ENCODE measurements at places on chromosomes 6 and 20.

DNA sequence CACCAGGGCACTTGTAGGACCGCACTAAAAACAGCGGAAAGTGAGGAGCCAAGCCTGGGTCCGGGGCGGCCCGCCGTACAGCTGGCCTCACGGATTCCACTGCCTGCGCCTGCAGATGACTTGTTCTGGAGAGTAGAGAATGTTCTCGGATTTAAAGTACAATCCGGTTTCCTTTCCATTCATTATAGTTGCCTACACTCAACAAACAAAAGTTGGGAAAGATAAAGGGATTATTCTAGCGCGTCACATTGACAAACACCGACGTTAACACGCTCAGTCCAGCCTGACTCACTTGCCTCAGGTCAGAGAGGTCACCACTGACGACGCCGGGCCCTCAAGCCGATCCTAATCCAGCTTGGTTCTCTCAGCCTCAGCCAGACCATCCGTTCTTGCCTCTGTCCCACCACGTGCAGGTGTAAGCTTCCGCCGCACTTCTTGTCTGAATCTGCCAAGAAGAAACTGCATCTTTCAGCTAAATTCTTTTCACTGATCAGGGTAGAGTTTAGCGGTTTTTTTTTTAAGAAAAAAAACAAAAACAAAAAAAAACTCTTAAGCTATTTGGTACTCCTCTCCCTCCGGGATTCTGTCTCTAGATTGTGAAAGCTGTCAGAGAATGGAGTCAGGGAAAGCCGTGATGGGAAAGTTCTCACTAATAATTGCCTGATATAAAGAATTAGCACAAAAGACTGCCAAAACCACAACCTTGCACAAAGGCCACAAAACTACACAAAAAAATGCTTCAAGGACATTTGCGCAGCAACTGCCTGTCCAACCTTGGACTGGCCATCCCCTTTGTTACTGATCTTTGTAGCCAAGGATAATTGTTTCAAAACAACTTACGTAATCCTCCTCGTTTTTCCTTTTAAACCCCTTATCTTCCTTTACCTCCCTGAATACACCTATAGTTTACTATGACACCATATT, 1.1 kb upstream of the PHF10 start:
- DNase-seq: no peak

GRCh38 chr6:168159506-168159905, 80.5 kb upstream of the FRMD1 start:
- no peak for DNase-seq

DNA sequence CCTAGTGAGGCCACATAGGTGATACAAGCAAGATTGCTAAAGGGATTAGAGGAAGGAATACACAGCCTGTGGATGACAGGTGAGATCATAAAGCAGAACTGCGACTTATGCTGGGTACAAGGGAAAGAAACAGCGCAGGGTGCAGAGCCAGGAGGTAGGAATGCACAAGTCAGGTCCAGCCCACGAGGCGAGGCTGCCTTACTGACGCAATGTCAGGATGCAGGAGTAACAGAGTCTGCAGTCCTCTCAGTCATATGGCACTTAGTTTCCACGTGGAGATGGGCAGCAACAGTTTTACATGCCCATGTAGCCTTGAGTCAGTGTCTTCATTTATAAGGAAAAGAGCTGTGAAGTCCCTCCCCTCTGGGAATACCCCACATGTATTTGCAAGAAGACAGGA, 210.9 kb downstream of the SYNE1 start:
- no peak for DNase-seq

DNA sequence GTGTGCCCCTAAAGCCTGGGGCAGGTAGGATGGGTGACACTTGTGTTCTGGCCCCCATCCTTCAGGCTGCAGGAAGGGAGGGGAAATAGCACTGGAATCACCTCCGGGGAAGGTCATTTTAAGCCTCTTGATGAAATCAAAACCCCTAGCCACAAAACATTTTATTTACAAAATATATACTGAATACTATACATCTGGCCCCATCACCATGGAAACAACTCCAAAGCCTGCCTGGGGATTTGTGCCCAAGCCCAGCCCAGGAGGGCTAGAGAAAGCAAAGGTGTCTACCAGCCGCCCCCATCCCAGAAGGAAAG, 2.6 kb downstream of the SMIM29 start:
- DNase-seq: no peak

- no peak for DNase-seq
These were observed 13.6 kb downstream of the SERPINB6 start for GRCh38 chr6:2957696-2958330.
